ENCODE measurements at places on chromosomes 1 and 21.

GRCh38 chr1:19918057-19918456, 5.4 kb downstream of the PLA2G2E start:
- DNase-seq: no peak

DNA sequence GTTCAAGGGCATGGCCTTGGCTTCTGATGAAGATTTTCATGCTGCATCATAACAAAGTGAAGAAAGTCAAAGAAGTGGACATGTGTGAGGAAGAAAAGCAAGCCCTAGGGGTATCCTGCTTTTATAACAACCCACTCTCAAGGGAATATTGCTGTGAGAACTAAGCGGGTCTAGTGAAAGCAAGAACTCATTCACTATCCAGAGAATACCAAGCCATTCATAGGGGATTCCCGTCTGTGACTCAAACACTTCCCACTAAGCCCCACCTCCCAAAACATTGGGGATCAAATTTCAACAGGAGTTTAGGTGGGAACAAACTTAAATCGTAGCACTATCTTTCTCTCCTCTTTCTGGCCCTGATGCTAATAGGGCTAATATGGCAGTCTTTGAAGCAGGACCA, 98.5 kb upstream of the CTTNBP2NL start:
- DNase-seq: no peak

DNA sequence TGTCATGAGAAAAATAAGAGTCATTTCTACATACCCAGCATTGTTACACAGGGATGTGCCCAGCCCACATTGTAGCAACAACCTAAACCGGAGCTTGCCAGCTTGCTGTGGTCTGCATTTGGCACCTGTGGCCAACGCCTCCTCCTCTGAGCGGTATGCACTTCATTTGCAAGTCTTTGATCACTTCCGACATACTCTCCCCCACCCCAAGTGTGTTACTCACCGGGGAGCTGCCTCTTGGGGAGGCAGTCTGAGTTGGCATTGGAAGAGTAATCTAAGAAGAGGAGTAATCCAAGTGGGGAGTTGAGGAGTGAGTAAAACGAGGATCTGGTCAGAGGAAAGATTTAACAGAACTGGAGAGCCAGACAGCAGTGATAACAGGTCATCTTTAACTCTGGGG, 3.8 kb downstream of the BCL9 start:
- no peak for DNase-seq

DNA sequence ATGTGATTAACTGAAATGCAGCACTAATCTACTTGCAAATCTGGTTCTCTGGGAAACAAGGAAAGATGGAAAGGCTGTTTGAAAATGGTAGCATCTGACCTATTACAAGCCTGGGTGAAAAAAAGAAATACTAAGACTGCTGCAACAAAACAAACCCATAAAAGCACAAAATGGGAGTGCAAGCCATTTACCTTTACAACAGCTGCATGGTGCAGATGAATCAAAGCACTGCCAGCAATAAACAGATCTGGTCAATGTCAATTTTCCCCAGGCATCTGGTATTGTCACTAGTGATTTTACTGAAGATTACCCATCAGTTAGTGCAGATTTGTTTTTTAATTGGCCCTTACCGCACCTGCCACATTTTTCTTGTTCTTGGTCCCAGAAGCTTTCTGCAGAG, 1341.7 kb downstream of the PLA2G4A start:
- no peak for DNase-seq

DNA sequence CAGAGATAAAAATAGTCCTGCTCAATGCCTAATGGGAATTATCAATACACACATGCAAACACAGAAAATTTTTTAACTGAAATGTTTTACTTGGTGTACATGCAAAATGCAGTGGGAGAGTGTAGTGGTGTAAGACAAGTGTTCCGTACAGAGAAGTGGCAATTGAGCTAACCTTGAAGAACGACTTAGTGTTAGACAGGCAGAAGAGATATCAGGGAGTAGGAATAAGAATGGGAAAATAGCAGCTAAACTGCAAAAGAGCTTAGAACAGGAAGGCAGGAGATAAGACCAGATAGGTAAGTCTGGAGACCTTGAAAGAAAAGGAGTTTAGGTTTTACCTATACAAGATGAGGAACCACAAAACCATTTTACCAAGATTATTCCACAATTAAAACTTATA, 9.0 kb downstream of the USP24 start:
- DNase-seq: no peak

DNA sequence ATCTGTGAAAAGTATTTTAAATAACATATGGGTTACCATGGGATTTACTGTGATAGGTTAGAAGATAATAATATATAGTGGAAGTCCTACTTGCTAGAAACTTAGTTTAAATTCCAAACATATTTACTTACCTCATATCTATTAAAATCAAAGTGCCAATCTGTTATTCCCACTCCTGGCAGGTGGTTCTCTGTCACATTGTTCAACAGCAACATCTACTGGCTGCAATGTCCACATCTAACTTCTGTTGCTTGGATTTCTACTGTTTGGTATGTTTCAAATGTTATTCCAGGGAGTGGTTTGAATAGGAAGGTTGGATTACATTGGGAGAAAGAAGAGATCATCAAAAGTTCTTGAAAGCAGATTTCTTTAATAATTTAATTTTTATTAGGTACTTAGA, 122.5 kb upstream of the NCAM2 start:
- no peak for DNase-seq

DNA sequence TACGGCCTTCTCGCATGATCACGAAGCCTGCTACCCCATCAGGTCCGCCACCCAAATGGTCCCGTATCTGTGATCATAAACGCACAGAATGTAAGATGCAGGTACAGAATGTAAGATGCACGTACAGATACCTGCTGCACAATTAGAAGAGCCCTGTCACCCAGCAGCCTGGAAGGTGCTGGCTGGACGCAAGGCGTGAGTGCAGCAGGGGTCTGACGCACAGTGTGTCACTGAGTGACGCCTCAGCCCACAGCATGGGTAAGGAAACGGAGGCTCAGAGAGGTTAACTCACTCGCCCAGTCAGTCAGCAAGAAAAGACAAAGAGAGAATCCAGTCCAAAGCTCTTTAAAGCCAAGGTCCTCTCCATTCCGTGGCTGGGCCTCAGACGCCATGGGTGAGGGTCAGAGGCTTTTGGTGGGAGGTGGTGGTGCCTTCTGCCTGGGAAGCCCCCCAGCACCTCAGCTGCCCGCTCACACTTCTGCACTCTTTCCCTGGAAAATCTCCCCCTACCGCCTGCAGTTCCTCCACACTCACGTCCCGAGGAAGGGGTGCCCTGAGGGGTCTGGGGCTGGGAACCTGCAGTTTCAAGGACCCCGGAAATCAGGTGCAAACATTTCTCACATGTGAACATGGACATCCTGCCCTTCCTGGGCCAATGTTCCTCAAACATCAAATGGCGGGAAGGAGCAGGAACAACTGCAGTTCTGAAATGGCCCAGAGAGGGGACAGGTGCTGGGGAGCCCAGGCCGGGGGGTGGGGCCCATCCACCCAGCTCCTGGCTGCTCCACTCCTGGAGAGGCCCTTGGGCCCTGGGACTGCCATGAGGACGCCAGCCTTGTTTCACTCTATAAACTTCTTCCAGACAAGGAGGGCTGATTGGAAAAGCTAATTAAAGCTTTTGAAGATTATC, 59.4 kb downstream of the SLC66A1 start:
- no peak for DNase-seq

DNA sequence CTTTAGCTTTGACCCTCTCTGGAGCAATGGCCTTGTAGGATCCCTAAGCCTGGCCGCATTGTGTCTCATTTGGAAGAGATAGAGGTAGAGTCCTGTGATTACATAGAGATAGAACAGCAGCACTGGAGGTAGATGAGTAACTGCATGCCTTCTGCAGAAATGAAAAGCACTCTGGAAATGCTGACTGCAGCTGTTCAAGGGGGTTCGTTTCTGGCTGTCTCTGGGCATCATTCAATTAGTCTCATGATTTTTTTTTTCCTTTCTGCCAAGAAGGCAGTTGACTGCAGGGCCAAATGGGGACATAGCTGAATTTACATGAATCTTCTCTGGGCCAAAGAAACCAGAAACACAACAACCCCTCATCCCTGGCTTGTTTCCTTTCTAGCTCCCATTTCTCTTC, 28.1 kb upstream of the SNX27 start:
- no peak for DNase-seq

GRCh38 chr1:159957824-159958268, 3.8 kb upstream of the SLAMF9 start:
- no peak for DNase-seq

DNA sequence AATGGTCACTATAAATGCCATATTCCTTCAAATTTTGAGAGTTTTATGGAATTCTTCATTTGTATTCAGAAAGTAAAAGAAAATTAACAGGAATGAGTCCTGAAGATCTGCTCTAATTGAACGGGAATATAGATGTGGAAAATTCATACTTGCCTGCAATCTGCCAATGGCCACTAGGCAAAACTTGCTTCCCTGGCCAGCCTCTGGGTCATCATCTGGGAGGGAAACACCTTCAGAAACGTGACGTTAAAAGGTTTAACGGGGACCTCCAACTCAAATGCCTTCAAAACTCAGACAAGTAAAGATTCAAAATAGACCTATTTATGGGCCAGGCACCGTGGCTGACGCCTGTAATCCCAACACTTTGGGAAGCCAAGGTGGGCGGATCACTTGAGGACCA, 21.7 kb upstream of the CTSK start:
- DNase-seq: no peak

GRCh38 chr1:238653693-238654321, 732.6 kb upstream of the CHRM3 start:
- DNase-seq: no peak

GRCh38 chr1:94142583-94142982, 21.6 kb upstream of the ABCA4 start:
- DNase-seq: no peak

DNA sequence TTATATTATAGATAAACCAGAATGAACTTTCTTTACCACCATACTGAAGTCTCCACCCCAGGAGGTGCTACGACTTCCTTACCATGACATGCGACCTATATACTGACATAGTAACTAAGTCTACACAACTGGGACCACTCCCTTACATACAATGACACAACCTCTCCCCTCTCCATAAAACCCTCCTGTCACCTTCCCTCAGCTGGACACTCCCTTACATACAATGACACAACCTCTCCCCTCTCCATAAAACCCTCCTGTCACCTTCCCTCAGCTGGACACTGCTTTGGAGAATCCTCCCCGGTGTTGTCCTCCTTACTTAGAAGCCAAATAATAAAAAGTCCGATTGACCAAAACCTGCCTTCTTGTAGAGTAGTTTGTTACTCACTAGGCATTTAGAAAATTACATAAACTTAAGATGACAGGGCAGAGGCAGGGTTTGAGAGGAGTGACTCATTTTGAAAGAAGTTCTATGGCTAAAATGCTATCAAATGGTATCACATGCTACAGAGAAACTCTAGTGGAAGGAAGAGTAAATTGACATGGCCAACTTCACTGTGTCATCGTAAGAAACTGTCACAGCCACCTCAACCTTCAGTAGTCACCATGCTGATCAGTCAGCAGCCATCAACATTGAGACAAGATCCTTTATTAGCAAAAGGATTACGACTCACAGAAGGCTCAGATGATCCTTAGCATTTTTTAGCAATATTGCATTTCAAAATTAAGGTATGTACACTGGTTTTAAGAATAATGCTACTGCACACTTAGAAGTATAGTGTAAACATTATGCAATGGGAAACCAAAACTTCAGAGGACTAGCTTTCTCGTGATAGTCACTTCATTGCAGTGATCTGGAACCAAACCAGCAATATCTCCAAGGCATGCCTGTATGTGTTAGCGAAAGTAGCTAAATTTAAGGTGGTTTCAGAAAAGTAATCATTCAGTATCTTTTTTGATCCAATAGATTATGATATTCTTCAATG, 56.4 kb downstream of the AHCTF1 start:
- no peak for DNase-seq

- DNase-seq: no peak
Observed at GRCh38 chr1:205257735-205258134, 30.0 kb downstream of the TMCC2 start.

- no peak for DNase-seq
Observed at GRCh38 chr1:94013367-94013878, 104.2 kb upstream of the GCLM start.

Measured in esophagus squamous epithelium (tissue), 5 donors.